Iris pigment epithelial cell (primary cell): ENCODE measurements at places on chromosomes 7 and 10.

GRCh38 chr10:34916314-34916713 lies 101.2 kb upstream of the PARD3 start:
- peak; percentile 93 for DNase-seq

- DNase-seq = no peak
These were observed 2.4 kb downstream of the RASGEF1A start for GRCh38 chr10:43264344-43264964.

GRCh38 chr7:123398921-123399320 lies 135.5 kb downstream of the IQUB start:
- DNase-seq = peak; percentile 28

GRCh38 chr7:128189231-128189930 lies 51.7 kb upstream of the LEP start:
- DNase-seq = no peak

- DNase-seq = peak; percentile 29
These were observed 96.3 kb upstream of the CAV2 start for GRCh38 chr7:116403265-116403664.

GRCh38 chr7:106957766-106958165 lies 86.7 kb upstream of the PRKAR2B start:
- peak; percentile 23 for DNase-seq

GRCh38 chr7:13898957-13899670 lies 90.4 kb downstream of the ETV1 start:
- no peak for DNase-seq

- peak; percentile 77 for DNase-seq
These were observed 177.7 kb upstream of the COL1A2 start for GRCh38 chr7:94216944-94217461.

DNA sequence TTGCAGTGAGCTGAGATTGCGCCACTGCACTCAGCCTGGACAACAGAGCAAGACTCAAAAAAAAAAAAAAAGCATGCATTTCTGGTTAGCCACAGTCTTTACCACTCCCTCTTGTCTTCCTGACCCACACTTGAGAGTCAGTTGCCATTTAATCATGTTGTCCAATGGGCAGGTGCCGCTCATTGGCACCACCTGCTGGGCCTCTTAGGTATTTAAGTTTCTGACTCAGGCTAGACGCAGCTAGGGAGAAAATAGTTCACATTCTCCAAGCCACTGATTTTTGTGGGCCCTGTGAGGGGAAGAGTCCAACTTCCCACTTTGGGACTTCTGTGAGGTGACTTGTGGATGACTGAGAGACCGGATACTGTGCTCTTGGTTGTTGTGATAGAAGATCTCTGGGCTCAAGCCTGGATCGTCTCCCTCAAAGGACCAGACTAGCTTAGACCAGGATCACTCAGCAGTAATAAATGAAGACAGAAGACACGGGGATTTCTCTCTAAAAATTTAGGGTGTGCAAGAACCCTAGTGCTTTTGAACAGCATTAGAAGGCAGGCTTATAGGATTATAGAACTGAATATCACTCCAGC lies 26.8 kb upstream of the SORCS3 start:
- peak; percentile 22 for DNase-seq

GRCh38 chr10:75935650-75936400 lies 504.4 kb downstream of the LRMDA start:
- no peak for DNase-seq

GRCh38 chr7:125847692-125848091 lies 918.1 kb upstream of the POT1 start:
- DNase-seq = no peak

- peak; percentile 9 for DNase-seq
These were observed 59.8 kb downstream of the ITIH5 start for GRCh38 chr10:7606951-7607404.

- DNase-seq = no peak
These were observed 44.9 kb upstream of the UCN3 start for GRCh38 chr10:5319863-5320262.

- DNase-seq = no peak
These were observed 382.3 kb downstream of the DNAJB6 start for GRCh38 chr7:157719008-157719682.

DNA sequence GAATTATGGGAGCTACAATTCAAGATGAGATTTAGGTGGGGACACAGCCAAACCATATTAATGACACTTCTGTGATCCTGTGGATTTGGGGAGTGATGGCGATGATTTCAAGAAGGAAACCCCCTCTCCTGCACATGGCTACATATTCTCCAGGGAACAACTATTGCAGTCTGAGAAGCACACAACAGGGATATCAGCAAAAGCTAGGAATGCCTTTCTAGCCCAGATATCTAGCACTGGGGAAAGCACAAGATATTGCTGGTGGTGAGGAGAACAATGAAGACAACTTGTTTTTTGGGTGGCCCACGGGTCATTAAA lies 24.3 kb downstream of the EPDR1 start:
- DNase-seq = no peak

DNA sequence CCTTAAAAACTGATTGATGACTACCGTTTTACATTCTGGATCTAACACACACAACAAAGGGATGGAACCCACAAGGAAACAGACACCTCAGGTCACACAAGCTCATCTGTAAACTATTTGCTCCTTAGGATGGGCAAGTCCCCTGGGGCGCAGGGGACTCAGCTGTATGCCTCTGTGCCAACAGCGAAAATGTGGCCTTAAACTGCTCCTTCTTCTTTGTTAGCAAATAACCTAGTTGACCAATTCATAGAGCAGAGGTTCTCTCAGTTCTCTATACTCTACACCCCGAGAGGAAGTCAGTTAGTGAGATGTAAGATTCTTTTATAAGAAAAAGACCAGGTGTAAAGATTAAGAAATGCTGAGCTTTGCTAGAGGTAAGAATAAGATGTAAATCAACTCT lies 181.9 kb upstream of the PRSS58 start:
- no peak for DNase-seq

DNA sequence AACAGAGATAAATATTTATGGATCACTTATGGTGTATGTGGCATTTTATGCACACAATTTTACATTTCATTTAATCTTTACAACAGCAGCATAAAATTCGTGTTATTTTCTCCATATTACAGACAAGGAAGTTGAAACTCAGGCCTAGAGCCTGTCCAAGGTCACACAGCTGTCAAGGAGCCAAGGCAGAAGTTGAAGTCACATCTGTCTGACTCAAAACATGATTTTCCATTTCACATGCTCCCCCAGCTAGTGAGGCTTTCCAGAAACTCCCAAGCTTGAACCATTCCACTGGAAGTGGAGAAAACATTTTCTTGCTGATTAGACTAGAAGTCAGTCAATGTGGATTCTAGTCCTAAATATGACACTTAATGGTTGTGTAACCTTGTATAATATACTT lies 110.5 kb downstream of the HECTD2 start:
- peak; percentile 23 for DNase-seq

DNA sequence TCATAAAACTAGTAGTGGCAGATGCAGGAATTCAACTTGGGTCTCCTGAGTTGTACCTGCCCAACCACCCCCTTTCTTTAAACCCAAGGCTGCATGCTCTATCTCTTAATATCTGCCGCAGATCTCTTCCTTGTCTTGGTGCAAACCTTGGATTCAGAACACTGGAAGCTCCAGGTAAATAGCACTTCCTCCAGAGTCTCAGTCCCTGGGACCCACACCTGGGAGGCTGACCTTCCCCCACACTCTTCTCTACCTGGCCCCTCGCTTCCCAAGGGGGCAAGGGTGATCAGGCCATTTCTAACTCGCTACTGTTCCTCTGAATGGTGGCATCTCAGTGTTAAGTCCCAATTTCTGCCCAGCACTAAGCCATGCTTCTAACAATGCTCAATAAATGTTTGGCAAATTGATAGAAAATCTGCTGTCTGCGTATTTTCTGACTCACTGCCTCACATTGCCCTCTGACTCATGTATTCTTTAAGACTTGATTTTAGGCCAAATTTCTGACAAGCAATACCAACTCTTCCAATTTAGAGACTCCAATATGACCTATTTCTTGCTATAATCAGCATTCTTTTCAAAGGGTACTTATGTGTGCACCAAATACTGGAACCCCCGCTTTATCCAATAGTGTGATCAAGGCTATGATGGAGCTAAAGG lies 68.0 kb upstream of the PPP1R3C start:
- peak; percentile 81 for DNase-seq

DNA sequence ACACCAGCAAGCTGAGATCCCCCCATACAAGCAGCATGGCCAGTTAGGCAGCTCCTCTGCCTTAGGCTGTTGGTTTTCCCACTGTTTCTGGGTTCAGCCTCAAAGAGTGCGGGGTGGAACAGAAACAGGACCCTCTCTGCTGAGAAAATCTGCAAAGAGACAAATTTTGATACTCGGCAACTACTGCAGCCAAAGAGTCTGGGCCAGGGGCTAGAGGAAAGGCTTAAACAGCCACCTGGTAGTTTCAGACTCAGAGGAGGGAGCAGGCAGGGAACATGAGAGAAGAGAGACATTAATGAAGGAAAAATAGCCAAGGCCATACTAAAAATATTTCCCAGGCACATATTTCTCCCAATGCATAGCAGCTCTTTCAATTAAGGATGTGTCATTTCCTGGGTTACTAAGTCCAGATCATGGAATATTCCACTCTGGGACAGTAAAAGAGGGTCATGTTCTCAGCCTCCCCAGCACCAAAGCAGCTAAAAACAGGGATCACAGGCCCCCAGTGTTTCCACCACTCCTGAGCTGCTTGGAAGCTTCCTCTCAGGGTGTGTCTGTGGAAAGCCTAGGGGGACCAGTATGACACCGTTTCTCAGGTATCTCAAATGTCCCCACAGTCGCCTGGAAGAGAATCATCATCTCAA lies 29.8 kb downstream of the PDLIM1 start:
- DNase-seq = peak; percentile 79

- no peak for DNase-seq
These were observed 654.2 kb upstream of the STEAP1 start for GRCh38 chr7:89500084-89500483.

DNA sequence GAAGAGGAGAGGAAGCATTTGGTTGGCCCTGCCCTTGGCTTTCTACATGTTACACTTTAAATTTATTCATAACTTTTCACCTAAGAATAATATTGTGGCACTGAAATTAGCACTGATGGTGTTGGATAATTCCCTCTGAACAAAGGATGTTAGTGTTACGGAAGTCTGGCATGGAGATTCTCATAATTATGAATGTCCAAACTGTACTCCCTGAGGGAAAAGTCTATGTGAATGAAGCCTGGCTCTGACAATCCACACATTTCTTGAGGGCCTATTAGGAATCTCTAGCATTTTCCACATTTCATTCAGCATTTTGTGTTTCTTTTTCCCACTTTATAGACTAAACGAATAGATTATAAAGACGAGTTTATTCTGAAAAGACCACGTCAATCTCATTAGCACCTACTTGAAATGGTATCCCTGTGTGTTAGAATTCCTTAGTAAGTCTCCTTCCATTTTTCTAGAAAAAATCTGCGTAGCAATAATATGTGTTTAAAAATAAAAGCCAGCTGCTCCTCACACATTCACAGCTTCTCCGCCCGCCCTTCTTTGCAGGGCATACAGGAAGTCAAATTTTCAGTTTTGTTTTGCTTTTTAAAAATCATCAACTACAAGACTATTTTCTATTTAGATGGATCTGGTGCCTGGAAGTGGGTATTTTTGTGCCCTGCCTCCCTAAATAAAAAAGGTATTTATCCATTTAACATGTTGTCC lies 131.8 kb upstream of the PALS2 start:
- no peak for DNase-seq
